ENCODE measurements at places on chromosomes 7 and 10. TPM values are rescaled to one million over a fixed set of nuclear protein-coding genes. Genes with fewer than 3 reads are reported as not detected.

DNA sequence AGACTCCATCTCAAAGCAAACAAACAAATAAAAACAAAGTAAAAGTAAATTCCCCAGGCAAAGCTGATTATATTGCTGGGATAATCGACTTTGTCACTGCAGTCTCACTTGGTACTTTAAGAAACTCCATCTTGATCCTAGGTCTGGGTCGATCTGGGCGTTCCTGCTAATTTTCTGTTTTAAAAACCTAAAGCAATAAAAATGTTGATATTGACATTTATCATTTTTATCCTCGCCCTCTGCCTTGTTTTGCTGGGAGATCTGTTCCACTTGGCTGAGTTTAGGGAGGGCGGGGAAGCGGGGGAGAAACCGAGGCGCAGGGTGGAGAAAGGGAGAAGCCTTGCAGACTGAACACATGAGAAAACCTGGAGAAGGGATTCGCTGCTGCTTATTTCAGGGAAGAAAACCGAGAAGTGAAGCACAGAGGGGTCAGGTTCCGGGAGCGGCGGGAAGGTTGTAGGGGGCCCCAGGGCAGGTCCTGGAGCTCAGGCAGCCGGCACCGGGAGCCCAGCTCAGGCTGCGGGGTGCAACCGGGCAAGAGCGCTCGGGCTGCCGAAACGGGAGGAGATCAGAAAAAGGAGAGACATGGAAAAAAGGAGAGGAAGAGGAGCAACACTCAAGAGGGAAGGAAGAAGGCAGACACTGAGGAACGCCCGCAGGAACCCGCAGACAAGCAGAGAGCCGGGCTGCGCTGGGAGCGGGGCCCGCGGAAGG is 27.3 kb upstream of the KMT2C start:
- peak overlapping the region; percentile 93 for H3K27ac ChIP-seq
- peaks cover 17% of the 10 kb centered on the region for H3K4me1 ChIP-seq
- no peaks in the 10 kb centered on the region for H3K27me3 ChIP-seq
- no peaks in the 10 kb centered on the region for H3K36me3 ChIP-seq

Gene CYP3A4
- 11.0 TPM for total RNA-seq

DNA sequence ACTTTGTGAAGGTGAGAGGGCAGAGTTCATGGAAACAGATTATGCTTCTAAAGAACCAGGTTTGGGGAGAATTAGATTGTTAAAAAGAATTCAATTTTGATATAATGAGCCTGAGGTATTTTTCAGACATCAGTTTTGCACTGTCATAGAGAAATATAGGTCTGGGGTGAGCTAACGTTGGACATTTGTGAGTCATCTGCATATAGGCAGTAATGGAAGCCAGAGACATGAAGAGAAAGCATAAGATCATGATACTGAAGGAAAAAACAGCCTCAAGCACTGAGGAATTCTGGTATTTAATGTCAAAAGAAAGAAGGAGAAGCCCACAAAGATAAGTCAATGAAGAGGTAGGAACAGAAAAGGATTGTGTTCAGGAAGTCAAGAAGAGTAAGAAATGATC is 32.4 kb upstream of the COL1A2 start:
- no peaks in the 10 kb centered on the region for H3K27me3 ChIP-seq
- no peak overlapping the region for H3K27ac ChIP-seq
- no peak for DNase-seq
- no peaks in the 10 kb centered on the region for H3K4me1 ChIP-seq
- H3K36me3 ChIP-seq: no peaks in the 10 kb centered on the region

Gene TSPAN33
- total RNA-seq: 29.2 TPM

DNA sequence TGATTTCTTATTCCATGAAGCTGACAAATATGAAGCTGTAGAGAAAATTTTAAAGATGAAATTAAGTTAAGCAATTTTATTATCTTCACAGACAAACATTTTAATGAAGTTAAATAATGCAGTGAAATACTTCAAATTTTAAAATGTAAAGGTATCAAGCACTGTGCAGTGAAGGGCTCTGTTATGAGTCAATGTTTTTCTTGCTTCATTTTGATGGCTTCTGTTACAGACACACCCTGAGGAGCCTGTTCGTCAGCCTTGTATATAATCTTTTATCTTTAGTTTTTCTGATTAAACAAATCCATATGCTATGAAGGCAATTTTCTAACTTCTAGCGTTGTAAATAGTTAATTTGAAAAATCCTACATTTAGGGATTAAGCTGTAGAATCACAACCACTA is 18.5 kb downstream of the VSTM2A start:
- H3K36me3 ChIP-seq: no peaks in the 10 kb centered on the region
- H3K27me3 ChIP-seq: no peaks in the 10 kb centered on the region
- no peak for DNase-seq
- H3K4me1 ChIP-seq: no peaks in the 10 kb centered on the region

Gene LBX1
- total RNA-seq: not detected

Gene BMS1
- total RNA-seq: 15.0 TPM

GRCh38 chr7:2926120-2926895 is 82.2 kb upstream of the GNA12 start:
- H3K36me3 ChIP-seq: peaks cover 58% of the 10 kb centered on the region
- no peak overlapping the region for H3K4me3 ChIP-seq
- DNase-seq: no peak

- no peak overlapping the region for H3K27ac ChIP-seq
- no peaks in the 10 kb centered on the region for H3K36me3 ChIP-seq
- no peak overlapping the region for H3K4me3 ChIP-seq
- peaks cover 16% of the 10 kb centered on the region for H3K4me1 ChIP-seq
- no peaks in the 10 kb centered on the region for H3K27me3 ChIP-seq
These were observed 5.4 kb downstream of the PRF1 start for GRCh38 chr10:70596860-70597809.

Gene STEAP1
- total RNA-seq: 0.33 TPM

Gene VIPR2
- 6.9 TPM for total RNA-seq

GRCh38 chr7:123208793-123209192 is 9.0 kb upstream of the SLC13A1 start:
- H3K27ac ChIP-seq: no peak overlapping the region
- H3K4me1 ChIP-seq: no peaks in the 10 kb centered on the region
- H3K36me3 ChIP-seq: no peaks in the 10 kb centered on the region
- H3K27me3 ChIP-seq: no peaks in the 10 kb centered on the region
- DNase-seq: no peak

DNA sequence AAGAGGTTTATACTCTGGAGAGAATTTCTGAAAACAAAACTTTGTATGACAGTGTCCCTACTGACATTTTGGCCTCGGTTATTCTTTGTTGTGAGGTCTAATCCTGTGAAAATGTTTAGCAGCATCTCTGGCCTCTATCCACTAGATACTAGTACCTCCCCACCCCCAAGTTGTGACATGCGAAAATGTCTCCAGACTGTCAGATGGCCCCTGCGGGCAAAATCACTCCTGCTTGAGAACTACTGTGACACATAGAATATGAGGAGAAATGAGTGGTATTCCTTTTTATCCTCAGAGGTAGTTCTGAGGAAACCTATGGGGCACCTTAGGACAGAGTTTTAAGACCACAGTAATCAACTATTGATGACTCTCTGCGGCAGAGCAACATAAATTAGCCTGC is 315.3 kb upstream of the HGF start:
- no peak overlapping the region for H3K27ac ChIP-seq
- H3K4me1 ChIP-seq: no peaks in the 10 kb centered on the region
- H3K36me3 ChIP-seq: no peaks in the 10 kb centered on the region
- H3K4me3 ChIP-seq: no peak overlapping the region
- DNase-seq: no peak

GRCh38 chr7:128322040-128322643 is 21.6 kb downstream of the RBM28 start:
- no peaks in the 10 kb centered on the region for H3K27me3 ChIP-seq
- H3K4me1 ChIP-seq: no peaks in the 10 kb centered on the region
- H3K36me3 ChIP-seq: peaks cover 47% of the 10 kb centered on the region

GRCh38 chr7:131480384-131481315 is 75.8 kb downstream of the PODXL start:
- no peak for DNase-seq
- no peak overlapping the region for H3K27ac ChIP-seq
- no peaks in the 10 kb centered on the region for H3K4me1 ChIP-seq
- no peaks in the 10 kb centered on the region for H3K36me3 ChIP-seq
- H3K4me3 ChIP-seq: no peak overlapping the region

GRCh38 chr7:4820405-4820966 is 41.3 kb downstream of the PAPOLB start:
- H3K27ac ChIP-seq: no peak overlapping the region
- DNase-seq: no peak
- H3K4me3 ChIP-seq: no peak overlapping the region
- no peaks in the 10 kb centered on the region for H3K36me3 ChIP-seq
- peaks cover 2% of the 10 kb centered on the region for H3K27me3 ChIP-seq

Gene RAMP3
- 5.2 TPM for total RNA-seq

Gene PDE6C
- total RNA-seq: not detected

GRCh38 chr7:158543840-158544239 is 43.8 kb downstream of the PTPRN2 start:
- no peaks in the 10 kb centered on the region for H3K27me3 ChIP-seq
- DNase-seq: no peak
- H3K4me3 ChIP-seq: no peak overlapping the region
- no peaks in the 10 kb centered on the region for H3K4me1 ChIP-seq

Gene NUTM2B
- 0.61 TPM for total RNA-seq

DNA sequence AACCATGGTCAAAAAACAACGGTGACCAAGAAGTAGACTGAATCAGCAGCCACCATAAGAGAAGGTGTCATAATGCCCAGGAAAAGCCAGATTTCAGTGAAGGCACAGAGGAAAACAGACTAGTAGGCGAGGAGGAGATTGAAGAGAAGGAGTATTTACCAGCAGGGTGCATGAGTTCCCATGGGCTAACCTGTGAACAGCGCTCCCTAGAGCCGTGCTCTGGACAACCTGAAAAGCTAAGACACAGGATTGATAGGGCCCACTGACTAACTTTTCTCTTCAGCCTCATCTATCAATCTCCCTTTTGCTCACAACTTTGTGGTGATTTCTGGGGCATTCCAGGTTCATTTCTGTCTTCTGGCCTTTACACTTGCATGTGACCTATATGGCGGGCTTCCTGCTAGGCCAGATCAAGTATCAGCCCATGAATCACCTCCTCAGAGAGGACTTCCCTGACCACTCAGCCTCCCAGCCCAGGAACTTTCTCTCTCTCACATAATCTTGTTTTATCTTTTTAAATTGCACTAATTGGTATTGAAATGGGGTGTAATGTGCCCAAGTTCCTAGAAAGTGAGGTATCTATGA is 12.8 kb downstream of the ANKRD22 start:
- no peaks in the 10 kb centered on the region for H3K36me3 ChIP-seq
- H3K4me1 ChIP-seq: no peaks in the 10 kb centered on the region
- no peak for DNase-seq
- no peak overlapping the region for H3K4me3 ChIP-seq
- no peak overlapping the region for H3K27ac ChIP-seq
- H3K27me3 ChIP-seq: no peaks in the 10 kb centered on the region

- H3K4me3 ChIP-seq: no peak overlapping the region
- H3K27me3 ChIP-seq: peaks cover 7% of the 10 kb centered on the region
- DNase-seq: no peak
- H3K4me1 ChIP-seq: peaks cover 51% of the 10 kb centered on the region
- H3K27ac ChIP-seq: no peak overlapping the region
These were observed 8.1 kb downstream of the IL2RA start for GRCh38 chr10:6053816-6054631.

GRCh38 chr10:6363511-6363910 is 160.8 kb downstream of the PFKFB3 start:
- no peak overlapping the region for H3K27ac ChIP-seq
- no peak for DNase-seq
- H3K27me3 ChIP-seq: no peaks in the 10 kb centered on the region
- H3K4me3 ChIP-seq: no peak overlapping the region
- no peaks in the 10 kb centered on the region for H3K4me1 ChIP-seq

Gene PKD2L1
- total RNA-seq: 0.19 TPM

DNA sequence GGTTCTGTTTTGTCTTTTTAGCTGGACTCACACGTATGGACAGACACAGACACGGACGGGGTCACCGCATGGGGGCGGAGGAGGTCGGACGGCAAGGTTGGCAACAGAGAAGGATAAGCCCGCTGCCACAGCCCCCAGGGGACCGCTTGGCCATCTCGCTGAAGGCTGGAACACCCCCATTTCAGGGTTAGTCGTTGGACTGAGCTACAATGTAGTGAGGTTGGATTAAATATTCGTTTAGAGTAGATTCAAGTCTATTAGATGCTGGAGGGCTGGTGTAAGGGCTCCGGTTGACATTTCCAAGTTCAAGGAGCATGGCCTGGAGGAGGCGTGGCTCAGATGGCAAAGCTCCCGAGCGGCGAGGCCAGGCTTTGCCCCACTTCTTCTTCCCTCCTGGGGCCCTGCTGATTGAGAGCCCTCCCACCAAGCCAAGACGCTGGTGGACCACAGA is 35.2 kb downstream of the PPIF start:
- no peak for DNase-seq
- no peaks in the 10 kb centered on the region for H3K27me3 ChIP-seq

GRCh38 chr7:714251-714671 is 12.2 kb upstream of the DNAAF5 start:
- H3K27ac ChIP-seq: no peak overlapping the region
- no peak overlapping the region for H3K4me3 ChIP-seq
- peaks cover 13% of the 10 kb centered on the region for H3K27me3 ChIP-seq

GRCh38 chr10:76357726-76358415 is 926.4 kb downstream of the LRMDA start:
- H3K27me3 ChIP-seq: no peaks in the 10 kb centered on the region
- no peaks in the 10 kb centered on the region for H3K4me1 ChIP-seq
- no peak for DNase-seq
- no peaks in the 10 kb centered on the region for H3K36me3 ChIP-seq

DNA sequence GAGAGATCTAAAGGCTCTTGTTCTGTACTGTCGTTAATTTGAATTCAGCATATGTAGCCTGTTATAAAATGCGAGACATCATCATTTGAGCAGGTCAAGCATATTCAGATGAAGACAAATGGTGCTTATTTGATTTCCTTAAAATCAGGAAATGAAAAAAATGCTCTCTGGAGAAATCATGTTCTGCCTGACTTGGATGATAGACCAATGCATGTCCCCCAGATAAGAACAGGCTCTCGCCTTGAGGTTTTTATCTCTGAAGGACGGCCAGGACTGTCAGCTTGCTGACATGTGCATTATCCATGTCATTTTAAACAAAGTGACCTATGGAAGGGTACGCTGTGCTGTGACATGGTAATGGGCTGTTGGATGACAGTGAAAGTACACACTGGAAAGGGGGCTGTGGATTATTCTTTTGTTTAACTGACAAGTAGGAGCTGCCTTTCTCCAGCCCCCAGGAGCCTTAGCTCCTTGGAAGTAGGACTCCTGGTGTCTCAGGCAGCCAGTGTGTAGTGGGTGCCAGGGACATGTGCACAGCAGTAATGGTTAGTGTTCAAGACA is 695.1 kb upstream of the GALNT17 start:
- peaks cover 3% of the 10 kb centered on the region for H3K4me1 ChIP-seq
- DNase-seq: no peak
- H3K27me3 ChIP-seq: no peaks in the 10 kb centered on the region
- no peak overlapping the region for H3K4me3 ChIP-seq
- no peaks in the 10 kb centered on the region for H3K36me3 ChIP-seq

GRCh38 chr10:61640856-61641255 is 21.9 kb upstream of the CABCOCO1 start:
- H3K27me3 ChIP-seq: no peaks in the 10 kb centered on the region
- no peak for DNase-seq
- no peaks in the 10 kb centered on the region for H3K4me1 ChIP-seq
- H3K36me3 ChIP-seq: no peaks in the 10 kb centered on the region

GRCh38 chr10:15744217-15744865 is 24.6 kb upstream of the ITGA8 start:
- no peak overlapping the region for H3K27ac ChIP-seq
- H3K4me3 ChIP-seq: no peak overlapping the region
- peak; percentile 7 for DNase-seq
- no peaks in the 10 kb centered on the region for H3K27me3 ChIP-seq
- H3K36me3 ChIP-seq: no peaks in the 10 kb centered on the region

Gene OPALIN
- total RNA-seq: under 0.01 TPM
